ENCODE measurements at places on chromosomes 11 and 22.

- no peak for DNase-seq
These were observed 110.5 kb upstream of the THY1 start for GRCh38 chr11:119533462-119533861.

DNA sequence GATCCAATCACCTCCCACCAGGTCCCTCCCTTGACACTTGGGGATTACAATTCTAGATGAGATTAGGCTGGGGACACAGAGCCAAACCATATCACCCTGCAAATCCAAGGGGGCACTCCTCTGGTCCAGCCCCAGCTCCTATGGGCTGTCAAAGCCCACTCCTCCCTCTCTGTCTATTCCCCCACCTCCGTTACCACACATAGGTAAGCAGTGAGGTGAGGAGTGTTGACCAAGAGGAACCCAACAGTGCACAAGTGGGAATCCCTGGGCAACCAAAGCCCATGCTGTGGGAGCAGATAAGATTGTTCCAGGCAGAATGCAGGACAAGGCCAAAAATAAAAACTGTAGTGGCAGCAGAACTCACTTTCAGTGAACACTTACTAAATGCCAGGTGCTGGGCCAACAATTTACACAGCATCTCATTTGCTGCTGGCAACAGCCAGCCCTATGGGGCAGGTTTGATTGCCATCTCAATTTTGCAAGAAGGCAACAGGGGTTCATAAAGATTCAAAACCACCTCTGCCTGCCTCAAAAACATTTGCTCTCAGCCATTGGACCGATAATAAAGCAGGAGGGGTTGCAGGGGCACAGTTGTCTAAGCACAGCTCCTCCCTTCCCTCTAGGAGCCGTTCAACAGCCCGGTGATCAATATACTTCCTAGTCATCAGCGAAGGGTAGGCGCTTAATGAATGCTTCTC, 8.9 kb downstream of the SDF2L1 start:
- no peak for DNase-seq

- no peak for DNase-seq
These were observed 25.5 kb downstream of the TMPRSS13 start for GRCh38 chr11:117903505-117904382.

GRCh38 chr11:8683115-8683807, 669 bp downstream of the RPL27A start:
- DNase-seq: no peak

DNA sequence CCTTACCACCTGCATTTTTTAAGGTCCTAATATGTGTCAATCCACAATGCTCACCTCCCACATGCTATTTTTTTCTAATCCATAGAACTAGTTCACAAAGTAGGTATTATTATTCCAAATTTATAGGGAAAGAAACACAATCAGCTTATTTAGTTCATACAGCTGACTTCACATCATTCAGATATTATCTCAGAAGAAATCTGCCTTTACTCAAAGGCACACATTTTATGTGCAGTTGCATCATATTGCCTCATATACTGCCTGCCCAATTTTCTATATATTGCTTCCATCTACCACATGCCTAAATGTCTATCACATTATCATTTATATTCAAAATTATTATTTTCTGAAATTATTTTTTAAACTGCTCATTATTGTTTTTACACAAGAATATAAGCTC, 88.7 kb upstream of the LUZP2 start:
- no peak for DNase-seq

GRCh38 chr11:46332568-46333393, 14.5 kb upstream of the DGKZ start:
- DNase-seq: no peak

DNA sequence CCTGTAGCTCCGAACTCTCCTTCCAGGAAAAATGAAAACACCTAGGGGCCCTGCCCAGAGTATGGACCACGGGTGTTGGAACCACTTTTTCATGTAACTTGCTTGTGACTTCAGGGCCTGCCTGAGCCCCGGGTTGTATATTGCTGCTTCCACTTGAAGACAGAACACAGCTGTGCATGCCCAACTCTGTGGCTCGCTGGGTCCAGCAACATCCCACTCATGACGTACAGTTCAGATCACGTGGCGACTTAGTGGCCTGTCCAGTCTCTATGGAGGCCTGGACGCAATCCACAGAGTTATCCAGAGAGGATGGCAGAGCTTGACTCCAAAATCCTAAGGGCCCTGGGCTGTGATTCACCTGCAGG, 6.8 kb downstream of the C11orf21 start:
- DNase-seq: no peak
